ENCODE measurements at places on chromosomes 16 and 17.

DNA sequence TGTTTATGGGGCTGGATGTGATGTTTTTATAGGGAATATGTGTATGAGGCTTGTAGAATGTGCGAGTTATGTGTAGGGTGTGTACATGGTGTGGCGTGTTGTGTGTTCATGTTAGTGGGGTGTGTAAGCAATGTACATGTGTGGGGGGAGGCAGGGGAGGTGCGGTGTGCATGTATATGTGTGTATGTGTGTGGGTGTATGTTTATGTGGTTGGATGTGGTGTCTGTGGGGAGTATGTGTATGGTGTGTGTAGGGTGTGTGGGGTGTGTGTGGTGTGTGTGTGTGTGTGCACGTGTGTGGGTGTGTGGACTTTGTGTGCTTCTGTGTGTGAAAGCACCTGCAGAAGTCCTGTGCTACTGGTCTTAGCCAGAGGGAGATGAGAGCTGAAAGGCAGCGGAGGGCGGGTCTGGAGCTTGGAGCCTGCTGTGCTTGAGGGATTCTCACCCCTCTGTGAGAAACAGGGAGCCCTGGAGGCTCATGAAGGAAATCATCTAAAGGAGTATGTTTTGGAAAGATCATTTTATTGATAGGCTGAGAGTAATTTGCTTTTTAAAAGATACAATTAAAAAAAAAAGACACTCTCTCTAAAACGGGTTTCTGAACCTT, 222.7 kb downstream of the HS3ST4 start:
- H3K27ac ChIP-seq, result no peak overlapping the region
- DNase-seq, result no peak
- no peaks in the 10 kb centered on the region for H3K27me3 ChIP-seq

DNA sequence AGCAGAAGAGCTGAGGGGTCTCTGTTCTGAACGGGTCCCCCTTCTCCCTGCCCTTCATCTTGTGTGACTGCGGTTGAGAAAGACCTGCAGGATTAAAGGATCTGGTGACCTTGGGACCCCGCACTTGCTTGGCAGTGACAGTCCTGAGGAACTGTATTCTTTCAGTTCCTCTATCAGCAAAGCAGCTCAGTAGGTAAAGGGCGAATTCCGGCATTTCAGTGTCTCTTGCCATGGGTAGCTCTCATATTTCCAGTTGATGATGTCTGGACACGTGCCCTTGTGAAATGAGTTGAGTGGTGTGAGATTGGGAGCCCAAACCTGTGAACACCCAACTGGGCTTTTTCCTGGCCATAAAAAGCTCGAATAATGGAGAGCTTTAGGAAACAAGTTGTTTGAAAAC, 135.7 kb downstream of the PRKCA start:
- H3K27ac ChIP-seq, result no peak overlapping the region
- H3K27me3 ChIP-seq, result no peaks in the 10 kb centered on the region
- no peak for DNase-seq
- H3K4me3 ChIP-seq, result no peak overlapping the region
- peaks cover 12% of the 10 kb centered on the region for H3K4me1 ChIP-seq

GRCh38 chr16:48231727-48232492, 12.2 kb upstream of the LONP2 start:
- no peaks in the 10 kb centered on the region for H3K36me3 ChIP-seq
- H3K4me1 ChIP-seq, result no peaks in the 10 kb centered on the region
- H3K27ac ChIP-seq, result no peak overlapping the region
- DNase-seq, result no peak
- H3K27me3 ChIP-seq, result no peaks in the 10 kb centered on the region

- H3K36me3 ChIP-seq, result no peaks in the 10 kb centered on the region
- no peaks in the 10 kb centered on the region for H3K4me1 ChIP-seq
- H3K27ac ChIP-seq, result no peak overlapping the region
- no peak for DNase-seq
Observed at GRCh38 chr17:57570724-57571344, 174.3 kb downstream of the CCDC182 start.

DNA sequence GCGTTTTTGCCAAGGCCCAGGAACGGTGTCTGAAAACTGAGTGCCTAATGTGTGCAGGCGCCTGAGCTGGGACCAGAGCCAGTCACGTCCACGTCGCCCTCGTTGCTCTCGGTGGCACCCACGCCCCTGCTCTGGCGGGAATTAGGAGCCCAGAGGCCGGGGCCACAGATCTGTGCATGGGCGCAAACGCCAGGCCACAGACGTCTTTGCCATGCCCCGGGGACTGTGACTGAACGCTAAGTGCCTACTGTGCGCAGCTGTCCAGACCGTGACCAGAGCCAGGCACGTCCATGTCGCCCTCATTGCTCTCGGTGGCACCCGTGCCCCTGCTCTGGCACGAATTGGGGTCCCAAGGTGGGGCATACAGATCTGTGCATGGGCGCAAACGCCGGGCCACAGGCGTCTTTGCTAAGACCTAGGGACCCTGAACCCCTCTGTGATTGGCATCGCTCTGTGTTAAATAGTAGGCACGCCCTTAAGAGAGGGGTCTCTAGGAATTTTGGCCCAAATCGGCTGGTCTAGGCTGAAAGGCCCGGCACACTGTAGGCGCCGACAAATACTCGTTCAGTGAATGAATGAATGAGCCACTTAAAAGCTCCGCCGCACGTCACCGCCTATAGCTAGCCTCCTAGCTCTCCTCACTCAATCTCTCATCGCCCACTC, 827 bp upstream of the UBALD1 start:
- no peaks in the 10 kb centered on the region for H3K27me3 ChIP-seq
- H3K4me1 ChIP-seq, result peaks cover 32% of the 10 kb centered on the region
- no peaks in the 10 kb centered on the region for H3K36me3 ChIP-seq
- H3K4me3 ChIP-seq, result peak overlapping the region; percentile 75

DNA sequence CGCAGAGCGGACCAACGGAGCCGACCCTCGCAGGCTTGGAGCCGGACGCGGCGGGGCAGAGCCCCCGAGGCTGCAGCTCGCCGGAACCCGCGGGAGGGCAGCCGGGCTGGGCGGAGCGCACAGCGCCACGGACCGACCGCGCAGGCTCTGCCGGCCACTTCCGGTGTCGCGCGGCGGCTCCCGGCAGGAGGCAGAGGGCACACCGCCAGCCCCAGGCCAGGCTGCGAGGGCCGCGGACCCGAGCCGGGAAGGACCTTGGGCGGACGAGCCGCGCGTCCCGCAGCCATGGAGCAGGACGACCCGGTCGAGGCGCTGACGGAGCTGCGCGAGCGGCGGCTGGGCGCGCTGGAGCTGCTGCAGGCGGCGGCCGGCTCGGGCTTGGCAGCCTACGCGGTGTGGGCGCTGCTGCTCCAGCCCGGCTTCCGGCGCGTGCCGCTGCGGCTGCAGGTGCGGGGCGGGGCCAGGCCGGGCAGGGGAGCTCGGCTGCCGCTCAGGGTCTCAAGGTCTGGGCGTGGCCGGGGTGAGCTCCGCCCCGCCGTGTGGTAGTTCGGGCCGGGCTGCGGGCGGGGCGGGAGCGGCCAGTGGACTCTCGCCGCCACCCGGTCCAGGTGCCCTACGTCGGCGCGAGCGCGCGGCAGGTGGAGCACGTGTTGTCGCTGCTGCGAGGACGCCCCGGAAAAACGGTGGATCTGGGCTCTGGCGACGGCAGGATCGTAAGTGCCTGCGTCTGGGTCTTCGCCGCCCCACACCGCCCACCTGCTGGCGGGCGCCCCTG, at the start of gene ANTKMT:
Gene ANTKMT (plus strand): TSS at position 157 of the 775 bp plus-strand sequence. CDS start 129 bp downstream, at position 286.
- H3K27me3 ChIP-seq, result no peaks in the 10 kb centered on the region
- H3K36me3 ChIP-seq, result no peaks in the 10 kb centered on the region
- DNase-seq, result peak; percentile 58
- H3K27ac ChIP-seq, result peak within 1 kb of the TSS; percentile 51

DNA sequence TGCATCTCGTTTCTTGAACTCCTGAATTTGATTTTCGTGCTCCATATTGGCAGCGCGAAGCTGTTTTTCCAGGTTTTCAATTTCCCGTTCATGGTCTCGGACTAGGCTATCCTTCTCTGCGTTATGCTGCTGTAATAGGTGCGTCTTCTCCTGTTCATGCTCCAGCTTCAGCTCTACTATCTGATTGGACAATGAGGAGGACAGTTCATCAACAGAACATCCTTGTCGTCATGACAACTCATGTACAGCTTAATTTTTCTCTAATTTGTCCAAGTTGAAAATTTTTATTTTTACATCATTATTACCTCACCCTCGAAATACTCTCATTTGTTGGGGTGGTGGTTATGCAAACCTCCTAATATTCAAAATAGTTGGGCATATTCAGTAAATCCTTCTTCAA, 289.8 kb downstream of the CEP112 start:
- H3K4me3 ChIP-seq, result no peak overlapping the region
- no peaks in the 10 kb centered on the region for H3K36me3 ChIP-seq
- no peak for DNase-seq
- no peaks in the 10 kb centered on the region for H3K4me1 ChIP-seq

- peaks cover 25% of the 10 kb centered on the region for H3K27me3 ChIP-seq
- H3K4me3 ChIP-seq, result no peak within 1 kb of the TSS
- H3K27ac ChIP-seq, result no peak within 1 kb of the TSS
- peaks cover 5% of the 10 kb centered on the region for H3K4me1 ChIP-seq
- no peak for DNase-seq
Observed at GRCh38 chr16:799948-800833, at the start of gene GNG13. Gene GNG13, minus strand, starts transcription at chr16:800734. Its CDS starts 1,657 bp downstream, at chr16:799077.

DNA sequence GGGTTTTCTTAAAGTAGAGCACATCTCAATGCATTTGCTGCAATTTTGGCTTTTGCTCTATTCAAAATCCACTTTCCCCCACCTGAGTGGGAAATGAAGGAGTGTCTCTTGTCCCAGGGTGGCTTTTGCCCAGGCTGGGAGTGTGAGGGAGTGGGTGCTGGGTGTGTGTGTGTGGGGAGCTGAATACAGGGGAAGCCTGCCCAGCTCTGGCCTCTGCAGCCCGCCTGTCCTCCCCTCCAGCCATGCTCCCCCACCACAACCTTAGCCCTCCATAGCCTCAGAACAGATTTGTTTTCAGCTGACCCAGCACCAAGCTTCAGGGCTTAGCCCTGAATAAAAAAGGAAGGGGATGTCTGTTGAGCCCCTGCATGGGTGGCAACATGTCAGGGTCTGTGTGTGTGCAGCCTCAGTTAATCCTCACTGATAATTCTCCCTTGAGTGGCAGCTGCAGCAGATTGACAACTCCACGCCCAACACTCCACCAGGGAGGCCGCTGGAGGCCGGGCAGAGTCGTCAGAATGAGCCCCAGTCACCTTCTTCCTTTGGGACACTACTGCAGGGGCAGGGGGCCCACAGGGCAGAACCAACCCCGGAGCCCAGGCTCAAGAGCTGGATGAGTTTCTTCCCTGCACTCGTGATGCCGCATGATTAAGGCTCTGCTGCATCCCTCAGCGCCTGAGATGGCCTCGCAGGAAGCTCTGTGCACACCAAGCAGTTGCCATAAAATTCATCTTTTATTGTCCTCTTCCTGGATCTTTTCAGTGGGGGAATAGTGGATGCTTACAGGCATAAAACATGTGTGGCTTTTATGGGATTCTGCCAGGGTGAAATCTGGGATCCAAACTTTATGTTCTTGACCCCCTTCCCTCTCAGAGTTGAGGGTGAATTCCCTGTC, 55.0 kb downstream of the SPACA3 start:
- H3K4me3 ChIP-seq, result no peak overlapping the region
- DNase-seq, result no peak
- H3K27me3 ChIP-seq, result no peaks in the 10 kb centered on the region
- H3K36me3 ChIP-seq, result no peaks in the 10 kb centered on the region
- no peak overlapping the region for H3K27ac ChIP-seq

GRCh38 chr17:6255322-6255721, 179.6 kb downstream of the AIPL1 start:
- no peak for DNase-seq
- H3K36me3 ChIP-seq, result no peaks in the 10 kb centered on the region
- no peak overlapping the region for H3K27ac ChIP-seq
- no peak overlapping the region for H3K4me3 ChIP-seq

GRCh38 chr17:83086199-83086880, 6.9 kb downstream of the METRNL start:
- no peak overlapping the region for H3K27ac ChIP-seq
- no peaks in the 10 kb centered on the region for H3K36me3 ChIP-seq
- peaks cover 13% of the 10 kb centered on the region for H3K4me1 ChIP-seq
- no peak overlapping the region for H3K4me3 ChIP-seq
- DNase-seq, result no peak
- H3K27me3 ChIP-seq, result no peaks in the 10 kb centered on the region

DNA sequence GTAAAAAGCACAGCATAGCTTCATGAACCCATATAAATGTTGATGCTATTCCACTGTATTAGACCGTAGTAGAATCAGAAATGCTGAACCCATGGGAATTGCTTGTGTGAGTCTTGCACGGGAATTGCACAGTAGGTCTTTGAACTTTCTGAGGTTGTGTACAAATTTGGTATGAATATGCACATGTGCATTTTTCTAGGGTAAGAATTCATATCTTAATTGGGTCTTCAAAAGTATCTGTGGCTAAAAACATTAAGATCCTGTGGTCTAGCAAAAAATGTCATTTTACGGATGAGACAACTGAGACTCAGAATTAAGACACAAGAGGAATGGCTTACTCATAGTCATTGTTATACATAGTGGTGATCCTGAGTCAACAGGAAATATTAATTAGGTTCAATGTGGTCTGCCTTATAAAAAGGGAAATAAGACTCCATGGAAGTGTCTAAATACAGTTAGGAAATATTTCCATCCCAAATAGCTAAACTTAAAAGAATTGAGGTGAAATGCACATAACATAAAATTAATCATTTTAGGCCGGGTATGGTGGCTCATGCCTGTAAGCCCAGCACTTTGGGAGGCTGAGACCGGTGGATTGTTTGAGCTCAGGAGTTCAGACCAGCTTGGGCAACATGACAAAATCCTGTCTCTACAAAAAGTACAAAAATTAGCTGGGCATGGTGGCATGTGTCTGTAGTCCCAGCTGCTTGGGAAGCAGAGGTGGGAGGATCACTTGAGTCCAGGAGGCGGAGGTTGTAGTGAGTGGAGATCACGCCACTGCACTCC, 22.8 kb downstream of the TAOK1 start:
- H3K4me1 ChIP-seq, result no peaks in the 10 kb centered on the region
- no peak for DNase-seq
- H3K4me3 ChIP-seq, result no peak overlapping the region
- no peak overlapping the region for H3K27ac ChIP-seq
- H3K27me3 ChIP-seq, result no peaks in the 10 kb centered on the region

DNA sequence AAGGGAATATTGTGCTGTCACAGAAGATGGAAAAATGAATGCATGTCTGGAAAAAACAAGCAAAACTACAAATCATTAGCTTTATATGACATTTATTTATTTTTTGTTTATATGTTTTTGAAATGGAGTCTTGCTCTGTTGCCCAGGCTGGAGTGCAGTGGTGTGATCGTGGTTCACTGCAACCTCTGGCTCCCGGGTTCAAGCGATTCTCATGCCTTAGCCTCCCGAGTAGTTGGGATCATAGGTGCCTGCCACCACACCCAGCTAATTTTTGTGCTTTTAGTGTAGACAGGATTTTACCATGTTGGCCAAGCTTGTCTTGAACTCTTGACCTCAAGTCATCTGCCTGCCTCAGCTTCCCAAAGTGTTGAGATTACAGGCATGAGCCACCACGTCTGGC, 8.5 kb downstream of the NDE1 start:
- no peak for DNase-seq
- no peaks in the 10 kb centered on the region for H3K27me3 ChIP-seq
- peaks cover 6% of the 10 kb centered on the region for H3K36me3 ChIP-seq
- H3K4me3 ChIP-seq, result no peak overlapping the region
- peak overlapping the region; percentile 51 for H3K27ac ChIP-seq

GRCh38 chr17:31374094-31374447, 17.4 kb upstream of the RAB11FIP4 start:
- H3K27me3 ChIP-seq, result no peaks in the 10 kb centered on the region
- no peak overlapping the region for H3K4me3 ChIP-seq
- no peaks in the 10 kb centered on the region for H3K4me1 ChIP-seq
- no peaks in the 10 kb centered on the region for H3K36me3 ChIP-seq
- DNase-seq, result no peak

GRCh38 chr16:31535737-31536136, 8.0 kb downstream of the AHSP start:
- no peak overlapping the region for H3K4me3 ChIP-seq
- peaks cover 9% of the 10 kb centered on the region for H3K27me3 ChIP-seq
- H3K27ac ChIP-seq, result no peak overlapping the region
- H3K36me3 ChIP-seq, result no peaks in the 10 kb centered on the region
